ENCODE measurements at places on chromosomes 1 and 21.

GRCh38 chr1:234437423-234438171, 41.4 kb downstream of the TARBP1 start:
- no peak for DNase-seq

DNA sequence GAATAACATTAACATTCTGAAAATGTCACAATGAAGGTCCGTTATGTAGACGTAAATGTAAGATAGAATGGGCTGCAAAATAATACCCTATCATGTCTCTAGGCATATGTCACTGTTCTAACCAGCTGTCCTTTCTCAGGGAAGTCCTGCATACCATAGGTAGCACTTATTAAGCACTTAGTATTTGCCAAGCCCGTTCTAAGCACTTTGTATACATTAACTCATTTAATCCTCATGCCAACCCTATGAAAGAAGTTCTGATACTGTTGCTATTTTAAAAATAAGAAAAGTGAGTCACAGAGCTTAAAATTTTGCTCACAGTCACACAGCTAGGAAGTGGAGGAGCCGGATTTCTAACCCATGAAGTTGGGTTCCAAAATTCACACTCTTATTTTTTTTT, 15.7 kb downstream of the GAS5 start:
- no peak for DNase-seq

DNA sequence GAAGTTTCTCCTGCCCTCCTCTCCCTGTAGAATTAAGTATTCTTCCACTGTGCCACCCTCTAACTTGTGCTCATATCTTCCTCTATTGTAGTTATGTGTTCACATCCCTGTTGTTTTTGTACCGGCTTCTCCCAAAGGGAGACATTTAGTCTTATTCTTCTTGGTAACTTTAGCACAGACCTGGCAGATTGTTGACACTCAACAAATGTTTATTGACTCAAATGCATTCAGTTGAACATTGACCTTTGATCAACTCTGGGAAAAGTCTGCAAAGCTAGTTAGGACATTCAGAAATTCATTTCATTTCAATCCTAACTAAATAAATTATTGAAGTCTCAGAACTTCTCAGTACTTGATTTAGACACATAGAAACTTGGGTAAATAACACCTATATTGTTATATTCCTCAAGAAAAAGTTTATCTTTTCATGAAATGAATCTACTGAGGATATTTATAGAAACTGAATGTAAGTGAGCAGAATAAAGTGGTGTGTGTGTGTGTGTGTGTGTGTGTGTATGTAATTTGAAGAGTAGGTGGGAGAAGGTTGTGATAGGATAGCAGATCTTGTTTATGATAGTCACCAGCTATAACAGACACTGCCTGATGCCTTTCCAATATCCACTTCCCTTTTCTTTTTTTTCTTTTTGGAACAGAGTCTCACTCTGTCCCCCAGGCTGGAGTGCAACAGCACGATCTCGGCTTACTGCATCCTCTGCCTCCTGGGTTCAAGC, 872.4 kb upstream of the CXADR start:
- DNase-seq: no peak

DNA sequence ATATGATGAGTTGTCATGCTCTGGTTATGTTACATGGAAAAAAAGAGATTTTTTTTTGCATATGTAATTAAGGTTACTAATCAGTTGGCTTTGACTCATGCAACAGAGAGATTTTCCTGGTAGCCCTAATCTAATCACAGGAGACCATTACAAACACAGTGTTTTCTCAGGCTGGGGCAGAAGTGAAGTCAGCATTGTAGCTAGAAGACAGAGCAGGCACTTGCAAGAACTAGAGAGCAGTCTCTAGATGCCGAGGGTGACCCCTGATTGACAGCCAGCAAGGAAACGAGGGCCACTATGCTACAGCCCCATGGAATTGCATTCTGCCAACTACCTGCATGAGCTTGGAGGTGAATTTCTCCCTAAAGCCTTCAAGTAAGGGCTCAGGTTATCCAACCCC, 151.3 kb downstream of the RUNX1 start:
- DNase-seq: no peak

DNA sequence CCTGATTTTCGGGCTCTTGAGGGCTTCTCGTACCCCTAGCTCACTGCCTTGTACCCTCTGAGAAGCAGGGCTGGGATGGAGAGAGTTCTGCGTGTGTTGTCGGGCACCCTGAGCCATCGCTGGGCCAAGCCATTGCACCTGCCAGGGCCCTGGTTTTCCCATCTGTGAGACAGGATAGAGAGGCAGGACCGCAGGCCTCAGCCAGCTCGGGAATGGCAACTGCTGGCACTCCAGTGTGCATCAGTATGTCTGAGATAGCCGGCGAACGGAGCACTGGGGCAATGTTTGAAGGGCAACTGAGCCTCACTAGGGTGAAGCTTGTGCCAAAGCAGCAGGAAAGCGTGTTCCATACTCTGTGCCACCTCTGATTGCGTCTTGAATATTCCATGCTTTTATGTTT, 66.9 kb downstream of the TENT5C start:
- no peak for DNase-seq

DNA sequence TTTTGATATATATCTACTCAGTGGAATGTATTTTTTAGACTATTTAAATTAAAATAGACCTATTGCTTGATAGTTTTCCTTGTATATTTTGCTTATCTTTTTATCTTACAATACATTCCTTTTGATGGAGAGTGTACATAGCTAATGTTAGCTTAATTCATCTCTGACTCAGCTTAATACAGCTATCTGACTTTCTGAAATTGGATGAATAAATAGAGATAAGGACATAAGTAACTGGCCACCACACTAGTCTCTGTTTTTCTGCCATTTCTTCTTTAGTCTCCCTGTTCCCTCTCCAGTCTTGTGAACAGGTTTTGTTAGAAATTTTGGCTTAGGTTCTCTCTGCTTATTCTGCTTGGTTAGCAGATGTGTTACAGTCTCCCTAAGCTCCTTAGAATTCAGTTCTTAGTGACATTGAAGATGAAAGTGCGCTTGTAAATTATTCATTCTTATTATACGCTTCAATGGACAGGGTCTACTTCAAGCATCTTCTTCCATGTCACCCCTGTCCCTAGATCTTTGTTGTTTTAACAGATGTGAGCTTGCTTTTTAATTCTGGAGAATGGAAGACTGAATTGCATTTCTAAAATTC, 59.6 kb downstream of the XPR1 start:
- no peak for DNase-seq

DNA sequence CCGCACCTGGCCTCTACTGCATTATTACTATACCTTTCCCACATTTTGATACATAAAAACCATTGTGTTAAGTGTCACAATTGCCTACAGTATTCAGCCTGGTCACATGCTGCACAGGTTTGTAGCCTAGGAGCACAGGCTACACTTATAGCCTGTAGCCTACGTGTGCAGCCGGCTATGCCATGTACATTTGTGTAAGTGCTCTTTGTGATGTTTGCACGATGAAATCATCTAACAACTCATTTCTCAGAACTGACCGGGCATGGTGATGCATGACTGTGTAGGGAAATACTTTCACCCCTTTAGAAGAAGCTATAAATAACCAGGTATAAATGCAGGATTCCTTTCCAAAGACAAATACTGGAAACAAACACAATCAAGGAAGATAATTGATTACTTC, 12.1 kb downstream of the ERG start:
- no peak for DNase-seq

- DNase-seq: no peak
Measured at GRCh38 chr1:207962716-207963426, 51.9 kb upstream of the CD34 start.

DNA sequence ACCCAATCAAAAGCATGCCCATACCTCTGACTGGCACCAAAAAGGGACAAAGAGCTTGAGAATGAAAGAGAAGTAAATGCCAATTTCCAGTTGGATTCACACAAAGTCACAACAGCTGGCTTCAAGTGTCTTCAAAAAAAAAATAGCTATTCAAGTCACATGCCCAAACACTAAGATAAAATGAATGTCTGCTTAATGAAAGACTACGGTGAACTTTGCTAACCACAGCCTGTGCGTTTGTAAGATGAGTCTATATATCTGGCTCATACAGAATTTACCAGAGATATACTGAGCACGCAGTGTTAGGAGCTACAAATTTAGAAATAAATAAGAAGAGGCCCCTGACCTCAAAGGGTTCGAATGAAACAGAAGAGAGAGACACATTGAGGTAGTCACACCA, 73.2 kb downstream of the DAB1 start:
- DNase-seq: no peak

DNA sequence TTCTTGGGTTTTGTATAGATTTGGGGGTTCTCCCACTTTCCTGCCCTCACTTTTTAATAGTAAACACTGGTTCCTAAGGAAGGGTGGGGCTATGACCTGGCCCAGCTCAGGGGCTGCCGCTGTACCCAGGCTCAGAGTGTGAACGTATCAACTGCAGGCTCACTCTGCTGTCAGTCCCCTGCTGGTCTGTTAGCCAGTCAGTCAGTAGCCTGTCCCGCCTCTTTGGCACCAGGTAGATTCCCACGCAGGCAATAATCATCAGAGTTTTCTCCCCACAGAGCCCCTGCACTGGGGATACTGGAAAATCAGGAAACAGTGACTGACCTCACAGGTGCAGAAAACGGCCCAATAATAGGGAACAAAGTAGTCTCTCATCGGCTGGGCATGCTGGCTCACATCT, 15.0 kb upstream of the ALPL start:
- no peak for DNase-seq

DNA sequence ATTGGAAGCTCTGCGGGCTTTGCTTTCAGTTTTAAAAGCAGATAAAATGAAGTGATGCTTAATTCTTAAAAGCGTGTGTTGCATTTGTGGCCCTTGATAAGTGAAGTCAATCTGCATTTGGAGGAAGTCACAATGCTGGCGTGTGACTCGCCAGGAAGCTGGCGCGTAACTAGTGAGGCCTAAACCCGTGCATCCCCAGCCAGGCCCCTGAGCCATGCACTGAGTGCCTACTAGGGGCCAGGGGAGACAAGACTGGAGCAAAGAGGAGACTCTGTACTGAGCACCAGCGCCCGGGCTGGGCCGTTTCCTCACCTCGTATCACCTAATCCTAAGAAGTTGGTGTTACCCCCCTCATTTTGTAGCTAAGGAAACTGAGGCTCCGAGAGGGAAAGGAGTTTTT, 4.6 kb upstream of the DDOST start:
- DNase-seq: no peak

DNA sequence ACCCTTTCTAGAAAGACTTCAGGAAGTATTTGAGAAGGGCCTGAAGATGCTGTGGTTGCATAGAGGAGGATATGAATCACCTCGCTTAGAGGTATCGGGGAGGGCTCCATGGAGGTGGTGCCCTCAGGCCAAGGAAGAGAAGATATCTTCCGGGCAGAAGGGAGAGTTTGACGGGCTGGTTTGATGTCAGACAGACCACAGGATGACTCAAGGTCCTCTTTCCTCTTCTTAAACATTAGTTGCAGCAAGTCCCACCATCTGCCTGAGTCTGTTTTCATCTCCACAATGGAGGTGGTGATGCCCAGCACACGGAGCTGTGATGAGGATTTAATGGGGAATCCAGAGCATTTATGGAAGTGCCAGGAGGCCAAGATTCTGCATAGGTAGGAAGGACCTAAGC, 25.1 kb upstream of the RUNX3 start:
- no peak for DNase-seq

DNA sequence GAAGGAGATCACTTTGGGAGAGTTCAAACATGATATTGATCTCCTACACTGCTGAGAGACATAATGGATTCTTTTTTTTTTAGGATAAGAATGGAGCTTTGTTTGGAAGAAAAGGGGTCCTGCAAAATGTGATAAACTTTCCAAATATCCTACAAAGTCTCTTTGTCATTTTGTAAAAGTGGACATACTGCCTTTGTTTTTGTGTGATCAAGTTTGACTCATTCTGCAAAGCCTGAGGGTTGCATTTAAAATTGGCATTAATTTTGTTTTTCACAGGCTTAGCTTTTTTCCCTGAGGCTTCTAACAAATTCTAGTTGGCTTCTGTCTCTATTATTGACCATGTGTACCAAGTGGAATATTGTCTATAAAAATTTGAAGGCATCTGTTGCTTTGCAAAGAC, 113.2 kb downstream of the AK5 start:
- DNase-seq: no peak

- DNase-seq: peak; percentile 20
Measured at GRCh38 chr1:56522680-56523079, 56.7 kb downstream of the PLPP3 start.

- no peak for DNase-seq
Measured at GRCh38 chr21:35135481-35135880, 86.4 kb upstream of the RUNX1 start.

GRCh38 chr1:6298940-6299465, 38.1 kb upstream of the GPR153 start:
- DNase-seq: no peak

GRCh38 chr21:28767523-28767922, 225.2 kb downstream of the LTN1 start:
- no peak for DNase-seq

DNA sequence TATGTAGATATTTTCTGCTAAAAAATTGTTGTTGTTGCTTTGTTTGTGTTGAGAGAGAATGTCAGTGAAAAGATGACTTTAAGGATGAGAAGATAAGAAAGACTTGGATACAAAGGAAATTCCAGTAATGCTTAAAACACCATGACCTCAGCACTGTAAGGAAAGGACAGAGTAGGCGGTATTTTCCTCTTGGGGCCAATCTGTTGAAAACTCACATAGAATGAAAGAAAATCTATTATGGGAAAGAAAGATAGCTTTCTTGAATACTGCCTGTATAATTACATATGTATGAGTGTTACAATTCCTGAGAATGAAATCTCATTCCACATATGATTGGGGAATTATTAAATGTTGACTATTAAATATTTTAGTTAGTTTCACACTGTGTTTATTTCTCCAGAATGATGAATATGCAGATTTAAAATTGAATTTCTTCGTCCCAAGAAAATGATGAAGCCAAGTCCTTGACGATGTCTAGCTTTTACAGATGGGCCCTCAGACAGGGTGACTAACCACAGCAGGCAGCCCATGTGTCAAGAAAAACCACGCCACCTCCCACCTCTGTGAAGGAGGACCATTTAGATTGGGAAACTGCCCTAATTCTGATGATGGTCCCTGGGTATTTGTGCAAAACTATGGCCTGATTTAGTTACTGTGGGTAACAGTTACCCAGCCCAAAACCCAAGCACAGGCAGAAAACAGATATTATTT, 49.7 kb upstream of the LMO4 start:
- DNase-seq: peak; percentile 41

DNA sequence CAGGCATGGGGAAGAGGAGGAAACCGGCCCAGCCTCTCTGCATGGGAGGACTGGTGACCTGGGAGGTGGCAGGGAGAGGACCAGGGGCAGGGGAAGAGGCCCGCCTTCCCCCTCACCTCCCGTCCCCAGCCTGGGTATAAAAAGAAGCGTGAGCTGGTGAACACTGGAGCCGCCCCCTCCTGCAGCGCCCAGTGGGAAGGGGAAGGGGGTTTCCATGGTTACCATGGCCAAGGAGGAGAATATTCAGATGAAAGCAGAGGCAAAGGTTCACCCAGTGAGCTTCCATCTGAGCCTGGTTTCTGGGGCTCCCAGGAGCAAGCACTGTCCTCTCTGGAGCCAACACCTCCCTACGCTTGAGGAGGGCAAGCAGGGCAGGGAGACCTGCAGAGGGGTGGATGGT, 54.9 kb downstream of the ACOT7 start:
- DNase-seq: no peak

GRCh38 chr21:37257511-37257966, 9.6 kb downstream of the VPS26C start:
- DNase-seq: peak; percentile 46
